ENCODE measurements at places on chromosomes 4 and X.

DNA sequence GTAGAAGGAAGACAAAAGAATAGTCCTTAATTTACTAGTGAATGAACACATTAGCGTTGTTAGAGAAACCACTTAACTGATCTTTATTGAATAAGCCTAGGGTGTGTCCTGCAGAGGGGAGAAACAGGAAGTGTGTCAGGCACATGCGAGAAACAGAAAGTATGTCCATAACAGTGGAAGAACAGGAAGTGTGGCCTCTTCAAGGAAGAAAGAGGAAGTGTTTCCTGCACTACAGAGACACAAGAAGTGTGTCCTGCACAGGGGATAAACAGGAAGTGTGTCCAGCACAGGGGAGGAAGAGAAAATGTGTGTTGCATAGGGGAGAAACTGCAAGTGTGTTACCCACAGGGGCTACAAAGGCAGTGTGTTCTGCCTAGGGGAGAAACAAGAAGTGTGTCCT lies 539.6 kb upstream of the PRKX start:
- DNase-seq: no peak

DNA sequence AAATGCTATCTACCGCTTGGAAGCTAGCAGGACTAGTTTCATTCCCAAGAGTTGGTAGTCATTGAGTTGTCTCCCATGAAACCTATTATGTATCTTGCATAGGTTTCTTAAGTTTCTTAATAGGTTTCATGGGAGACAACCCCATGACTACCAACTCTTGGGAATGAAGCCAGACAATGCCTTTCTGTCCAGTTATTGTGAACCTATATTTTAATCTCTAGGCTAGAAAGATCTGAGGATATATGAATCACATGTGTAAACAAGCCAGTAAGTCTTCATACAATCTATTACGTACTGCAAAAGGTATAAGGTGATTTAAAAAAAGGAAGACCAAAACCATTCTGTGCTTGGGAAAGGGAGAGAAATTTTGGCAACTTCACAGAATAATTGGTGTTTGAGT lies 162.6 kb downstream of the INPP4B start:
- DNase-seq: peak; percentile 37

DNA sequence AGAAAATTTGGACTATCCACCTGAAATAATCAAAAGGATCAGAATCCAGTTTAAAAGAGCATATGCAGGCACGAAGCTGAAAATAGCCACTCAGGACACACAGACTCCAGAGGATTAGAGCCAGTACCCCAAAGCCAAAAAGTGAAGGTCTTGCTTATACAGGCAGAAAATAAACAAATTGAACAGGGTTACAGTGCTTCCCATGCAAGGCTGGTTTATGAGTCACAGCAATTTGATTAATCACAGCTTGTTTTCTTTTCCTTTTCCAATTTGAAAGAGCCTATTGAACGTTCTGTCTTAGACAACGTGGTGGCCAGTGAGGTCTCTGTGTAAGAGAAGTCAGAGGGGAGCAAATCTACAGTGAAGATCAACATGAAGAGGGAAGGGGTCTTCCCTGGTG lies 10.2 kb downstream of the HGFAC start:
- peak; percentile 22 for DNase-seq

DNA sequence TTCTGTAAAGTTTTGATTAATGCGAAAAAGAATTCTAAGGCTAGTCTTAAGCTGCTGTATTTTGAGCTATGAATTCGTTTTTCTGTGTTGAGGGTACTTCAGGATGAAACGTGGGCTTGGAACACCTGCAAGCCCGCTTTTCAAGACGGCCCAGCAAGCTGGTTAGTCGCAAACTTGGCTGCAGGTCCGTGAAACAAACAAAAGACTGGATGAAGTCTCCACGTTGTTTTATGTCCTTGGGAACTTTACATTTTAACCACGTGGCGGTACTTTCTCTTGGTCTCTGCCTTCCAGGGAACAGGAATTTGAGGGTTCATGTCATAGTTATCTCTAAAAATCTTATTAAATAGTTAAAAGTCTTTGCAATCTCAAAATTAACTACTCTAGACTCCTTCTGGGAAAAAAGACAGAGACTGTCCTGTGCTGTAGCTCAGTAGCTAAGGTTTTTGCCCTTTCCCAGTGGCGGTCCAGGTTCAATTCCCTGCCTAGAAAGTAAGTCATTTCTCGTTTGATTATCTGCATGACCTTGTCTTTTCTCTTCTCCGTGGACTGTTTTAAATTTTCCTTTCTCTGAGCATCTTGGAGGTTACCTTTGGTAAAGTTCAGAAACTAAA lies 21.0 kb downstream of the TENM3 start:
- no peak for DNase-seq

DNA sequence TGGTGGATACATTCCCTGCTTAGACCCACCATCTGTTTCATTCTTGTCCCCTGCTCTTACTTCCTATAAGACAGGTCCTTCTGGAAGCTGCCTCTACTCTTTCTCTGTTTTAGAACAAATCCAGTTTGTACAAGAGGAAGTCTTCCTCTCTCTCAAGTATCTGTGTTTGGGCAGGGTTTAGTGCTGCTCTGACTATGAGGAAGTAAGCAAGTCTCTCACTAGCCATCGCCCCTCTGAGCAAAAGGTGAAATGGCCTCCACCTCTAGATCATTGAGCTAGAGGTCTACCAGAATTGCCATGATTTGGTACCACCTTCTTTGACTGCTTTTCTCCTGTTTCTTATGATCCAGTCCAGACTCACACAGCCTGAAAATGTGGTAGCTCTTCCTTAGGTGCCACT lies 8.4 kb downstream of the BTK start:
- DNase-seq: no peak

DNA sequence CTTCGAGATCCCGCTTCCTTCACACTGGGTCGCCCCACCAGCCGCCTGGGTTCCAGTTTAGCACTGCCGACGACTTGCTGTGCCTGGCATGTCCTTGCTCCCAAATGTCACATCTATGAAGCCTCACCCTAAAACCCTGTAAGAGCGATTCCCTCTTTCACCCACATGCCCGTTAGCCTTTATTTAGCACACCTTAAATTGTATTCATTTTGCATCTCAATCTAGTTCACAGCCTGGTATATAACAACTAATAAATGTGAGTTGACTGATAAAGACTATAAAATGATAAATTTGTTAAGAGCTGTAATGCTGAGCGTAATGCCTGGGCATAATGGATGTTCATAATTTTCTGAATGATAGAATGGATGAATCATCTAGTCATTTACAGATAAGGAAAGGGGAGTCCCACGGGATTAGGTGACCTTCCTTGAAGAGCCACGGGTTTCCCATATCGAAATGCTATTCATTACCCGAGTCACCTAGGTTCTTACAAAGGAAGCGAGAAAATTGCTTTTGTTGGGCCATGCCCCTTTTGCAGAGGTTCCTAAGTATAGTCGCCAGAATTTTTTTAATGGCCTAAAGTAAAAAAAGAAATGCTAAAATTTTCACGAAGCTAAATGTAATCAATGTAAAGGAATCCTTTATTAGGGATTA lies 1.1 kb upstream of the AP1S2 start:
- DNase-seq: no peak

GRCh38 chrX:28042826-28043564 lies 61.7 kb upstream of the DCAF8L1 start:
- DNase-seq: no peak

DNA sequence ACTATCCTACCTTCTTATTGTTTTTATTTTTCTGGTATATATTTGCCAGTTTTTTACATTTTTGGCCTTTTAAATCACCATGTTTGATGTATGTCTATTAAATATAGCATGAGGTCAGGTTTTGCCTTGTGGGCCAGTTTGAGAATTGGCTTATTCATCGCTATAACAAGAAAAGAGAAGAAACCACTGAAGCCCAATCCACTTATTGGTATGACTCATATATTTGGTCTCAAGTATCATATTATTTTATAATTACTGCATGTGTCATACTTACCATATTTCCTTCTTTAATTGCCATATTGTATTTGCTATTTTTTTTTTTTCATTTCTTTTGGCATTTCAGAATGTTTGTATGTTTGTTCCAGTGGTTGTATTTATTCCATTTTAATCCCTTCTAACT lies 99.3 kb downstream of the IRF2 start:
- DNase-seq: peak; percentile 41

DNA sequence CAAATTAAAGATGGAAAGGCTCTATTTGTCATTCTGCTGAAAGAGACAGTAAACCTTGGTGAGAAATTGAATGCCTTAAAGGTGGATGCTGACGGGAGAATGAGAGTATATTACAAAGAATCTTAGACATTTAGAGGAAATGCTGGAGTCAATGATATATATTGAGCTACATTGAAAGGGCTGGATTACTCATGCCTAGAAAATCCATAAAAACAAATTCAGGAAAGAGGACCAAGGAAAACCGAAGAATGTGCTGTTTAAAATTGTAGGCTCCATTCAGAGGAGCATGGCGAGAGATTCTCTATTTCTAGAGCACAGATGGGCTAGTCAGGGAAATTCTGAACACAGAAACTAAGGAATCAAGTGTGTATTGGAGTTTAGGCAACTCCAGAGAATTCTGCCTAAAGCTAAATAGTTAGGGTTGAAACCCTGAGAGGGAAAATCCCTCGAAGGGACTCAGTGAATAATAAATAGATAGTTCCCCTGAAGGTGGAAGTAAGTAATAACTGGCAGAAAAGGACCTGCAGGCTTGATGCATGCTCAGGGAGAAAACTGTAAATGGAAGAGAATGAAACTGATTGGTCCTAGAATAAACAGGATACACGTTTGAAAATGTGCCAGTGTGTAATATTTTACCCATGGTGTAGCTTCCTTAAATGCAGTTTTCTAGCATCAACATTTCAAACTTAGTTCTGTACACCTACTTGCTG lies 1532.4 kb upstream of the TENM3 start:
- DNase-seq: no peak

- DNase-seq: no peak
These were observed 103.5 kb upstream of the SRD5A3 start for GRCh38 chr4:55242506-55242905.

DNA sequence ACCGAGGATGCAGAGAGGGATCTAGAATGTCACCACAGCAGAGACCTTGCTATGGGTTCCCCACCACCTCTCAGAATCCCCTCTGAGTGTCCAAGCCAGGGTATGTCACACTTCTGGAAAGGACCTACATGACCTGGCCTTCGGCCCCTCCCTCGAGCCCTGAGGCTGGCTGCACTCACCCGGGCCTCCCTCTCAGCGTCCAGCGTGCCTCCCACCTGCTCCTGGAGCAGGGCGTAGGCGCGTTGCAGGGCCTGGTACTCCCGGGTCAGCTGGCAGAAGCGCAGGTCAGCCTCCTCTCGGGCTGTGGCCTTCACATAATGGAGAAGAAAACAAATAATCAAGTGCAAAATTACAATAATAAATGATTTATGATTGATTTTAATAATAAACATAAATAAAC lies 43.9 kb upstream of the C4orf50 start:
- no peak for DNase-seq

- DNase-seq: peak; percentile 50
These were observed 752 bp upstream of the FGF5 start for GRCh38 chr4:80265571-80266252.

DNA sequence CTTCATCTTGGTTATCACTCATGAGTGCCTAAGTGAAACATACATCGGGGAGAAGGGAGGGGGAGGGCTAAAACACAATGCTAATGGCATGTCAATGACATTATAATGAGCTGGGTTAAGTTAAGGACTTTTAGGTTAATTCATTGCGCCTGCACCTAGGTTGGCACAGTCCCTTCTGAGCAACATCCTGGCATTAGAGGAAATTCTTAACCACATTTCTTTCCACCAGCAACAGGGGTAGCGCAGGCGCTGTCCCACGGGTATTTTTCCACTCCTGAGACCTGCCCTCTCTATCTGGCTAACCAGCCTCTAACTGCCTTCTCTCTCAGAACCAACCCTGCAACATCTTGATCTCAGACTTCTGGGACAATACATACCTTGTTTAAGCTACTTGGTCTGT lies 39.0 kb upstream of the PROM1 start:
- DNase-seq: no peak

DNA sequence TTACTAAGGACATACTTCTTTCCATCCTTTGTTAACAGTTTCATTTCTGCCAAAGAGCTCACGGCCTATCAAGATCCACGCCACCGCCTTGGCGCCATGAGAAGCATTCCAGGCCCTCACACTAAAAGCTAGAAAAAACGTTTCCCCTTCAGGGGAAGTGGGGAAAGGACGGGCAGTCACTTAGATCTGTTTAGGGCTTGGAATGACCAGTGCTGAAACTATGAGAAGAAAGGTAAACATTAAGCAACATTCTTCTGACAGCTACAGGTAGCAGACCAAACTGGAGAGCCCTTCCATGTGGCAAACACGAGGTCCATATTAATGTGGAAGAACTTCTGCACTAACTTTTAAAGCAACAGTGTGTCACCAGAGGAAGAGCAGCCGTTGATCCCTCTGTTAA lies 146.7 kb downstream of the SH3KBP1 start:
- peak; percentile 12 for DNase-seq

DNA sequence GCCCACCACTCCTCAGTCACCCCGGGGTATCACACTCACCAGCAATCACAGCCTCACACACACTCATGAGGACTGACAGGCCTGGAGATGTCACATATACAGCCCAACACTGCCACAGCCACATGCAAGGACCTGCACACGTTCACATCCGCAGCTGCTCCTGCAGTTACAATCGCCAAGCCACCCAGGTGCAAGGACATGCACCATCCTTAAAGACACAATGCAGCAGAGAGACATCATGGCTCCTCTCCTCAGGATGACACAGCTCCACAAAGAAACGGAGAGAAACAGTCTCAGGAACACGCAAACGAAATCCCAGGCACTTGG lies 1.1 kb downstream of the PCSK1N start:
- no peak for DNase-seq

DNA sequence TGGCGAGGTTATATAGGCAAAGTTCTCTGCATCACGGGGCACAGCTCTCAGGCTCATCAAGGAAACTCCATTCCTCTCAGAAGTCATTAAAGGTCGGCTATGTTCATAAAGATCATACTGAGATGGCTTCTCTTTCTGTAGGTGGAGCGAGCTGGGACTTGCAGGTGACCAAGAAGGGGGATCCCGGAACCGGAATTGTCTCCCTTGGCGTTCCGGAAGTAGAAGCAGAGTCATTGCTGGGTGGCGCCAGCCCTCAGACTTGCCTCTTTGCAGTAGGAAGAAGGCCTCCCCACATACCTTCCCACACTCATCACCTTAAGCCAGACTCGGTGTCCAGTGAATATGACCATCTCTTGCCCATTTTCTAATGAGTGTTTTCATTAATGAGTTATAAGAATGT lies 17.9 kb upstream of the HPGD start:
- DNase-seq: no peak

- no peak for DNase-seq
These were observed 48.6 kb upstream of the GYPA start for GRCh38 chr4:144189121-144189520.

DNA sequence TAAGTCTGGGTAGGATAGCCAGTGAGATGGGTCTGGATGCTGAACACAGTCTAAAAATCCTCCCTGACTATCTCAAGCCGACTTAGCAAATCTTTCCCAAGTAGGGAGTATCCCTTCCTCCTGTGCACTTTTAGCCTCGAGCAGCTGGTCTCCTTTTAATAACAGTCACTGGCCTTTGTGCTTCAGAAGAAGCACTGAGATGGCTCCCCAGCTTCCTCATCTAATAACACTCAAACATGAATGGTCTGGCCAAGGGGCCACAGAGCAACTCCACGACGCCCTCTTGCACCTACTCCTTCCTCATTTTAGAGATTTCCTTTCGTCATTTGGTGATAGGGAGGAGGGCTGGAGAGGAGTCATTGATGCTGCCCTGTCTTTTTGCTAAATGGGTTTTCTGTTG lies 78.8 kb upstream of the TMEM150C start:
- DNase-seq: no peak
